Ovary (tissue), 10 donors: ENCODE measurements at places on chromosomes 3 and 15.
A peak's percentile ranks its signal among the peaks of the same experiment; 100 is the strongest.

GRCh38 chr3:89576417-89576816 is 469.0 kb downstream of the EPHA3 start:
- no peaks in the 10 kb centered on the region for H3K36me3 ChIP-seq
- peaks cover 5% of the 10 kb centered on the region for H3K4me1 ChIP-seq
- no peak overlapping the region for H3K4me3 ChIP-seq
- H3K27ac ChIP-seq = no peak overlapping the region
- H3K27me3 ChIP-seq = no peaks in the 10 kb centered on the region
- DNase-seq = no peak

- peak within 1 kb of the TSS; percentile 81 for H3K4me3 ChIP-seq
- H3K27ac ChIP-seq = peak within 1 kb of the TSS; percentile 93
- H3K4me1 ChIP-seq = peaks cover 20% of the 10 kb centered on the region
- DNase-seq = peak; percentile 74
These were observed at the start of gene FAM131A for GRCh38 chr3:184337399-184337714. Gene FAM131A (plus strand): TSS chr3:184337600. CDS start chr3:184337631, 31 bp downstream.

GRCh38 chr3:153596401-153596800 is 434.4 kb downstream of the RAP2B start:
- H3K27me3 ChIP-seq = no peaks in the 10 kb centered on the region
- peaks cover 2% of the 10 kb centered on the region for H3K4me1 ChIP-seq
- H3K36me3 ChIP-seq = no peaks in the 10 kb centered on the region
- H3K4me3 ChIP-seq = no peak overlapping the region

GRCh38 chr15:85711580-85712192 is 83.0 kb downstream of the KLHL25 start:
- no peaks in the 10 kb centered on the region for H3K36me3 ChIP-seq
- DNase-seq = no peak
- no peak overlapping the region for H3K4me3 ChIP-seq
- peaks cover 7% of the 10 kb centered on the region for H3K4me1 ChIP-seq

DNA sequence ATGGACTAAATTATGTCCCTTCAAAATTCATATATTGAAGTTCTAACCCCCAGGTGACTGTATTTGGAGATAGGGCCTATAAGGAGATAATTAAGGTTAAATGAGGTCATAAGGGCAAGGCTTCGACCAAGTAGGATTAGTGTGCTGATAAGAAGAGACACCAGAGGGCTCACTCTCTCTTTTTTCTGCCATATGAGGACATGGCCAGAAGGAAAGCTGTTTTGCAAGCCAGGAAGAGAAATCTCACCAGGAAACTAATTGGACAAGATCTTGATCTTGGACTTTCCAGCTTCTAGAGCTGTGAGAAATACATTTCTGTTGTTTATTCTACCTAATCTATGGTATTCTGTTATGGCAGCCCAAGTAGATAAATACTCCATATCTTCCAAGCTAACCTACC is 503.6 kb upstream of the NAALADL2 start:
- no peaks in the 10 kb centered on the region for H3K4me1 ChIP-seq
- no peaks in the 10 kb centered on the region for H3K36me3 ChIP-seq
- DNase-seq = no peak
- no peaks in the 10 kb centered on the region for H3K27me3 ChIP-seq
- no peak overlapping the region for H3K4me3 ChIP-seq

- H3K4me1 ChIP-seq = peaks cover 9% of the 10 kb centered on the region
- H3K27me3 ChIP-seq = no peaks in the 10 kb centered on the region
- peak overlapping the region; percentile 52 for H3K4me3 ChIP-seq
- peak overlapping the region; percentile 61 for H3K27ac ChIP-seq
- peak; percentile 95 for DNase-seq
These were observed 40.8 kb downstream of the CHST14 start for GRCh38 chr15:40511472-40512133.

DNA sequence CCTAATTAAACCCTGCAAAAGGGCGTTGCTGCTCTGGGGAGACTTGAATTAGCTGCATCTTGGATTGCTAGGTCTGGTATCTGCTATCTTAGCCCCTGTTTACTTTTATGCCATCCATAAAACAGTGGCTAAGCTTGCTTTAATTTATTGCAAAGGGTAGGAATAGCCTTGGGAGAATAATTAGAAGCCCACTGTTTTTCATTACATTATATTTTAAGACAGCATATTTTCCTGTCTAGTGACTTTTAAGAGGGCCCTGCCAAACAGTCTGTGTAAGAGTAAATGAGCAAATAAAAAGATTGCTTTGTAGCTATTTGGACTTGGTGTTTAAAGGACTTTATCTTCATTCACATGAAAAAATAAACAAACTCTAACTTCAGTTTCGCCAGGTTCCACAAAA is 17.4 kb upstream of the SUSD5 start:
- H3K27me3 ChIP-seq = no peaks in the 10 kb centered on the region

DNA sequence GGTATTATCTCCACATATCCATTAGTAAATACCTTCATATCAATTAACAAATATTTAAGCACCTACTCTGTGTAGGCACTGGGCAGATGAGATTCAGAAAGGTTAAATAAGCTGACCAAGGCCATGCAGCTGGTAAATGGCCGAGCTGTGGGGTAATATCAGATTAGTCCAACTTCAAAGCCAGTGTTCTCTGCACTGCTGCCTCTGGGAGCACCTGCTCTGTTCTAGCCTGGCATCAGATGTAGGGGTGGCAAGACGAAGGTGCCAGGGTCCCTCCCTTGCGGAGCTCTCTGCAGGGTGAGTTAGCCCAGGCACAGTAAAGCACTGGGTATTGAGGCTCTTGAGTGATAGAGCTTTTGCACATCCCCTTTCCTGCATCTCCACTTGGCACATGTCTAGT is 5.5 kb downstream of the TATDN2 start:
- H3K4me3 ChIP-seq = no peak overlapping the region
- peaks cover 9% of the 10 kb centered on the region for H3K4me1 ChIP-seq
- no peaks in the 10 kb centered on the region for H3K27me3 ChIP-seq
- no peaks in the 10 kb centered on the region for H3K36me3 ChIP-seq

DNA sequence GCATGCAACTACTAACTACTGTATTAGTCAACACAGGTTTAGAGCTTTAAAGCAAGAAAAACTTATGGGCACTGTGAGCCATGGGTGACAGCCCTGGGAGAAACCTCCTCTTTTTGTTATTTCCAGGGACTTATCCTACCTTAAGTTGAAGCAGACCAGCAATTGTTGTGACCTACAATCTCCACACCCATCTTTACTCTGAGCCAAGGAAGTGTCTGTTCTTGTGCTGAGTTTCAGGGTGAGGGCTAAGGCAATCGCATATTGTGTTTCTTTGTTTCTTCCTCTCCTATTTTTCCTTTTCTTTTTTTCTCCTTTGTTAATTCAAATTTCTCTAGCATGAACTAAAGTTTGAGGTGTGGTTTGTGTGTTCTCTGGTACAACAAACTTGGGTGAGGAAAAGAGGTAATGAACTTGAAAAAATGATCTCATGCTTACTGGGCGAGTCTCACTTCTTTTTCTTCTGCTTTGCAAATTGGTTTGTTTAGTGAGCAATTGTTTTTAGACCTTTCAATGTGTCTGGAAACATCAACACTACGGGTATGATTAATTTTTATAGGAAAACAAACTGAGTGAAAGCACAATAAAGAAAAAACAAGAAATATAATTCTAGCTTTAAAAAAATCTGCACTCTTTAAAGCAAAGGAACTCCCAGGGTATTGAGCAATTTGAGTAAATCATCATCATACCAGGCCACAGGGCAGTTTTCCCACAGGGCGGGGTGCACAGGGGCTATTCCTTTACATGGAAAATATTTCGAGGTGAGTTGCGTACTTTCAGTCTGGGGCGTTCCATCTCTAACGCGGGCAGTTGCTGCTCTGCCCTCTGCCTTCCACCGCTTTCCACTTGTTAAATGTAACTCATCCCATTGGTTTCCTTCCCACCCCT is 2.7 kb downstream of the UPK1B start:
- H3K27me3 ChIP-seq = no peaks in the 10 kb centered on the region
- no peaks in the 10 kb centered on the region for H3K4me1 ChIP-seq
- H3K27ac ChIP-seq = no peak overlapping the region

DNA sequence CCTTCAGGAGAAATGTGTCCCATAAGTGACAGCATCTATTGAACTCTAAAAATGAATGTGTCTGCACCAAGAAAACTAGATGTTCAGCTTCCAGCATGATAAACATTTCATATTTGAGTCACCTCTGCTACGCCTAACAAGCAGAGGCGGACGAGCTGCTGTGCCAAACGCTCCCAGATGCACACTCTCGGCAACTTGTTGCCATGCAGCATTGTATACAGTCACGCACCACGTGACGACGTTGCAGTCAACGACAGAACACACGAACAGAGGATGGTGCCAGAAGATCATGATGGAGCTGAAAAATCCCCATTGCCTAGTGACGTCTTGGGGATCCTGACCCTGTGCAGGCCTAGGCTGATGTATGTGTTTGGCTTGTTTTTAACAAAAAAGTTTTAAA is 137.5 kb downstream of the XXYLT1 start:
- H3K4me3 ChIP-seq = no peak overlapping the region
- no peaks in the 10 kb centered on the region for H3K4me1 ChIP-seq
- H3K27ac ChIP-seq = no peak overlapping the region

DNA sequence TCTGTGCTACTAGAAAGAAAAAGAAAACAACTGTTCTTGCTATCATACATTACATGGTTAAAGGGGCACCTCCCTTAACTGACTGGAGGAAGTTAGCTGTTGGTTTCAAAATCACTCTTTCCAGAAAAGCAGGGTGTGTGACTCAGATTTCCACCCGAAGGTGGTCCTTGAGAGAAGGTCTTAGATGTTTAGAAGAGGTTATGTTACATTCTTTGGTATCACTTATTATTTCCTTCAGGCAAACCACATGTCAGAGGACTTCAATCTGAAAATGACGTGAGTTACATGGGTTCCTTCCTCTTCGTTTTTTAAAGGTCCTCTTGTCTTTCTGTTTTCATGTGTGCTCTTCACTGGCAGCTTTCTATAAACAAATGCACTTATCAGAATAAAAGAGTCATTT is 307.9 kb upstream of the CBLB start:
- no peak overlapping the region for H3K4me3 ChIP-seq
- DNase-seq = no peak
- H3K36me3 ChIP-seq = no peaks in the 10 kb centered on the region
- no peaks in the 10 kb centered on the region for H3K27me3 ChIP-seq
- no peak overlapping the region for H3K27ac ChIP-seq

DNA sequence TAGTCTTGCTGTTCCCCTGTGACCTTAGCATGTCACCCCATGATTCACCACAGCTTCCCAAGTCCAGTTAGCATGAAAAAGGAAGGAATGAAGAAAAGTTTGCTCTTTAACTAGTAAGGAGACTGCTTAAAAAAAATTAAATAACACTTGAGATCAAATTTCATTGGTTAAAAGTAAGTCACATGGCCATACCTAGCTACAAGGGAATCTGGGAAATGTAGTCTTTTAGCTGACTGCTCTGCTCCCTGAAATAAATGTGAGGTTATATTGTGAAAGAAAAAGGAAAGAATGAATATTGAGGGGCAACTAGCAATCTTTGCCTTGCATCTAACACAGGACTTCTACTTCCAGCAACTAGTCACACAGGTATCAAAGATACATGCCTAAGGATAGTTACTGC is 84.7 kb upstream of the LRRN1 start:
- H3K27ac ChIP-seq = no peak overlapping the region
- H3K27me3 ChIP-seq = no peaks in the 10 kb centered on the region
- DNase-seq = no peak
- H3K4me1 ChIP-seq = no peaks in the 10 kb centered on the region
- H3K4me3 ChIP-seq = no peak overlapping the region

DNA sequence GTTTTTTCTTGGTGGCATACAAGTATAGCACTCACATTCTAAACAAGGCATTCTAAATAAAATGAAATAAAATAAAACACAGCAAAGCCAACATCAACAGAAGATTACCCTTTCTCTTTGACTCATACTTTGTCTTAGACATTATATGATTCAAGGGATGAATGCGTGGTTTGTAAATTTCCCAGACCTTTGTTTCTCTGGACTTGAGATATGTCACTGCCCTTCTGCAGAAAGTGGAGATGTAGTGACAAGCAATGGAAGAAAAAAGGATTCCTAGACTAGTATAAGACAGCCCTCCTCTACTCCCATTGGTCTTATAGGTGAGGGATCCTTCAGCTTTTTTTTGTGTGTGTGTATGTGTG is 22.4 kb downstream of the NANOGP8 start:
- no peak overlapping the region for H3K4me3 ChIP-seq
- H3K27me3 ChIP-seq = no peaks in the 10 kb centered on the region
- H3K27ac ChIP-seq = no peak overlapping the region
- no peak for DNase-seq

GRCh38 chr3:97958396-97958795 is 13.8 kb downstream of the RIOX2 start:
- no peak for DNase-seq
- no peak overlapping the region for H3K4me3 ChIP-seq
- H3K27me3 ChIP-seq = no peaks in the 10 kb centered on the region
- no peaks in the 10 kb centered on the region for H3K36me3 ChIP-seq
- H3K4me1 ChIP-seq = no peaks in the 10 kb centered on the region
- no peak overlapping the region for H3K27ac ChIP-seq

DNA sequence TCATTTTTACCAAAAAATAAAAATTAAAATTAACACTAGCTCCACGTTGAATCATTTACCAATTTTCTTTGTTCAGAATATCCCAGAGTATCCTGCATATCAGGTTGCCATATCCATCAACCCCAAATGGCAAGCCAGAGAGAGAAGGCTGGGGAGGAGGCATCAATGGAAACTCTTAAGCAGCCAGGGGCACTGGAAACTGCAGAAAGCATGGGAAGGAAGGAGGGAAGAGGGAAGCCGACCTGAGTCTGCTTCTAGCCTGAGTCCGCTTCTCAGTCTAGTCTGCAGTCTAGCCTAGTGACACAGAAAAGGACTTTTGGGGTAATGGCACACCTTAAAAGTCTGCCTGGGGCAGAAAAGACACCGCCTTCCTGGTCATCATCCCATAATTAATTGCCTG is 1.6 kb upstream of the MTHFS start:
- H3K36me3 ChIP-seq = no peaks in the 10 kb centered on the region
- no peak overlapping the region for H3K4me3 ChIP-seq
- no peaks in the 10 kb centered on the region for H3K4me1 ChIP-seq
- DNase-seq = no peak
- H3K27ac ChIP-seq = no peak overlapping the region

DNA sequence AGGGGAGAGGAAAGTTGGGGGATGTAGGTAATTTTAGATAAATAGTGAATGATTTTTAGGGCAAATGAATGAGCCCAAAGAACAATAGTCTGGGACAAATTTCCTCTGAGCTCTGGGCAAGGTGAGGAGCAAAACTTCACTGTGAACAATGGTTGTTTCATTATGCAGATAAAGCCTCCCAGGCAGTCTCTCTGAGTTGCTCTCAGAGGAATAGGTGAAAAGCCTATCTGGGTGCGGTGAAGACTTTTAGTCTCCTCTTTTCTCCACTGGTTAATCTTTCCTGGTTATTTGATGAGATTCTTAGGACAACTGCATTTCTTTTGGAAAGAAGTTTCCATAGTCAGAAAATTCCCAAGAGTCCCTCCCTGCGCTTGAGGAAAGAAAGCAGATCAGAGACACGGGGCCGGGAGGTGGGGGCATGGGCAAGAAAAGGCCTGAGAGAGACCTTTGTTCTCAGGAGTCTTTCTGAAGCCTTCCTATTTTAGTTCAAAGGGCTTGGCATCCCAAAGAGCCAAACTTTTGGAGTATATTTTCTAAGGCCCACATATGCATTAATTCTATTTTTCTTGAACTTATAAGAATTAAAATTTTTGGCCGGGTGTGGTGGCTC is 353.6 kb upstream of the SLCO3A1 start:
- no peak overlapping the region for H3K27ac ChIP-seq
- H3K27me3 ChIP-seq = no peaks in the 10 kb centered on the region
- DNase-seq = no peak
- no peaks in the 10 kb centered on the region for H3K4me1 ChIP-seq
- no peak overlapping the region for H3K4me3 ChIP-seq

- H3K36me3 ChIP-seq = no peaks in the 10 kb centered on the region
- no peaks in the 10 kb centered on the region for H3K4me1 ChIP-seq
- DNase-seq = no peak
- no peaks in the 10 kb centered on the region for H3K27me3 ChIP-seq
- H3K27ac ChIP-seq = no peak overlapping the region
These were observed 8.6 kb upstream of the ZNF621 start for GRCh38 chr3:40516201-40516600.
